Renal pelvis (tissue), 12 donors: ENCODE measurements at places on chromosomes 1 and 21.
A peak's percentile ranks its signal among the peaks of the same experiment; 100 is the strongest.

GRCh38 chr1:76833151-76833550 is 34.1 kb upstream of the ST6GALNAC5 start:
- no peak for DNase-seq

DNA sequence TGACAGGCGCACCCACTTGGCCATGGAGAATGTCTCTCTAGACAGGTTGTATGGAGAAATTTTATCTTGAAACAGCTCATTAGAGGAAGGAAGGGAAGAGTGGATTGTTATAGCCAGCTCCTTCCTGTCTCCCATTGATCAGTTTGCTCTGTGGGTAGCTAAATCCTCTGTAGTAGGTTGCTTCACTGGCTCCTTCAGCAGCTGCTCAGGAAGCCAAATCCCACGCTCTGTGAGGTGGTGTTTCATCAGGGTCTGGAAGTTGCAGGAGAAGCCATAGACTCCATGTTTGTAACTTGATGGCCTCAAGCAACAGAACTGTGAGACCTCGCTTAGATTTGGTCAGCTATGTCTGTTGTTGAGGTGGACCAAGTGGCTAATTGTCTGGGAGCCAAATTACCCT is 6.8 kb upstream of the NFYC start:
- DNase-seq = no peak

GRCh38 chr1:185408700-185409270 is 91.7 kb upstream of the IVNS1ABP start:
- DNase-seq = no peak

DNA sequence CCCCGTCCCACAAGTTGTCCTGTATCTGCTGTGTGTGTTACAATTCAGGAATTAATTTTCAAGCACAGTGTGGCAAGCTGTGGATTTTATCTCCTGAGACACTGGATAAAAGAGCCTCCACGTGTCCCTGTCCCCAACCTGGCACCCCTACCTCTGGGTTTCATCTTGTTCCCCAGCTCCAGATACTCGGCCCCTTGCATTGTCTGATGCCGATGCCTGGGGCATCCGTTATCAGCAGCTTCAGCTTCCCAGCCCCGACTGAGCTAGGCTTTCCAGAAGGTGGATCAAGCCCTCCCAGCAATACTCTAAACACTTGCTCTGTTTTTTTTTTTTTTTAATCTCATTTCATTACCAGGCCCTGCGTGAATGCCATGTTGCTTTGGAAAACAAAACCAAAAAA is 159.4 kb downstream of the PLXNA2 start:
- no peak for DNase-seq

- DNase-seq = no peak
These were observed 75.1 kb downstream of the PHTF1 start for GRCh38 chr1:113684153-113684541.

- no peak for DNase-seq
These were observed 450.8 kb downstream of the USP25 start for GRCh38 chr21:16180614-16181013.

- DNase-seq = no peak
These were observed 87.0 kb downstream of the RGS7 start for GRCh38 chr1:241270016-241270415.

- DNase-seq = no peak
These were observed 1.7 kb downstream of the LYST start for GRCh38 chr1:235864931-235865525.

GRCh38 chr1:83511146-83511726 is 487.7 kb downstream of the TTLL7 start:
- DNase-seq = peak; percentile 10

DNA sequence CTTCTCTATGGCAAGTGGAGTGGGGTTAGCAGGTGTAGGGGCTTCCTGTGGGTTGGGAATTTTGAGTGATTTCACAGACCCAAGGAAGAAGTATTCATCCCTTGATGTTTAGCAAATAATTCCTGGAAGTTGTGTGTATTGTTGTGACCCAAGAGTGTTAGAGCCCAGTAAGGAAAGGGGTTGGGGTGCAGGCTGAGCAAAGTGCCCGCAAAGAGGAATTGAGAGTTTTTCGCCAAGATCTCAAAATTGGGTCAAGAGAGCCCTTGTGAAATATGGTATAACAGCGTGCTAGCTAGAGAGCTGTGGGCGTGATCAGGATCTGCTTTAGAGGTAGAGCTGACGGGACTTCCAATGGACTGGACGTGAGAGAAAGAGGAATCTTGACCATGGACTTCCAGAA is 73.0 kb upstream of the LAPTM5 start:
- DNase-seq = no peak
